Stimulated activated CD4-positive, alpha-beta T cell treated with anti-CD3 and anti-CD28 coated beads, Interleukin-1b, Interleukin-23, amount 100 ng/mL, for 24 hours (primary cell): ENCODE measurements at places on chromosomes 1 and 21.

DNA sequence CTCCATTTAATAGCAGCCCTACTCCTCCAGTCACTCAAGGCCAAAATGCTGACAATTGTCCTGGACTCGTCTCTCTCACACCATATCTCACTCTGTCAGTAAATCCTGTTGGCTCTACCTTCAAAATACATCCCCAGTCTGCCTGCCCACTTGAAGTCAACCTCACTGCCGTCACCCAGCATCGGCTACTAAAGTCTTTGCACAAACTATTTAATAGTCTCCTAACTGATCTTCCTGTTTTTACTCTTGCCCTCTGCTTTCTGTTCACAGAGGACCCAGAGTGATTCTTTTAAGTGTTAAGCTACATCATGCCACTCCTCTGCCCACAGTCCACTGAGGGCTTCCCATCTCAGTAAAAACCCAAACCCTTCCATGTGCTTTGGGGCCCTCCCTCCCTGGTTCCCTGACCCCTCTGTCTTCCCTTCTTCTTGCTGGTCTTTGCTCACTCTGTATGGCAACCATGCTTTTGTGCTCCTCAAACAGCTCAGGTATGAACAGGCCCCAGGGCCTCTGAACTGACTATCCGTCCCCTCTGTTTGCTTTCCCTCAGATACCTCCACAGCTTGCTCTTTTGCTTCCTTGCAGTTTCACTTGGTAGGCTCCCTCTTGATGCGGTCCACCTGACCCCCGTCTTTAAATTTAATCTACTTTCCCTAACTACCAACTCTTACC lies 19.0 kb downstream of the RNASEL start:
- DNase-seq: no peak

- peak; percentile 27 for DNase-seq
Measured at GRCh38 chr1:85307987-85308832, 31.8 kb upstream of the BCL10 start.

DNA sequence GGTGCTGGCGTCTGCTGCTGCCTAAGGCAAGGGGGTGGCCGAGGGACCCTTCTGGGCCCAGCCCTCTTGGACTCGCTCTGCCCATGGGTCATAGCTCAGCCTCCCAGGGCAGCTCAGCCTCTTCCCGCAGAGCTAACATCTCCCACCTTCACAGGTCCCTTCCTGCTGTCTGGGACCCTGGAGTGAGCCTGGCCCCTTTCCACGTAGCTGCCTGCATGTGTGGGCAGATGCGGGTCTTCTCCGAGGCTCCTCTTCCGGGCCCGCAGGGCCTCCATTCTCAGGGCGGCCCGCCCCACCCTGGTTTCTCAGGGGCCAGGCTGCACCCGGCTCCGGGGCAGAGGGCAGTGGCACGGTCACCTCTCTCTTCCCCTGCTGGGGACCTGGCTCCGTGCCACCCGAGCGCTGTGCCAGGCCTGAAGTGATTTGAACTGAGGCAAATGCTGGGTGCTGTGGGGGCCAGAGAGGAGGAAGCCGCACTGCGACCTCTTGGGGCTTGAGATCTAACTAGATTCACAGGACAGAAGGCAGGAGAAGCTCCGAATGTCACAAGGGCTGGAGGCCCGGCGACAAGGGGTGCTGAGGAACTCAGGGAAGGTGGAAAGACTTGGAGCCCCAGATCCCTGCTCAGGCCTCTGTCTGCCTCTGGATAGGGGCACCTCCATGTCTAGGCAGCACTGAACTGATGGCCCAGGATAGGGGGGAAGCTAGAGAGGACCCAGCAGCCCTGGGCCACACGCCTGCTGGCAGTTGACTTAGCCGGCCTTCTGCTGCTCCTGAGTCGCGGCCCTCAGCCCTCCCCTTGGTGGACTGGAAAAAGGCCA lies 40.7 kb downstream of the COQ8A start:
- no peak for DNase-seq

DNA sequence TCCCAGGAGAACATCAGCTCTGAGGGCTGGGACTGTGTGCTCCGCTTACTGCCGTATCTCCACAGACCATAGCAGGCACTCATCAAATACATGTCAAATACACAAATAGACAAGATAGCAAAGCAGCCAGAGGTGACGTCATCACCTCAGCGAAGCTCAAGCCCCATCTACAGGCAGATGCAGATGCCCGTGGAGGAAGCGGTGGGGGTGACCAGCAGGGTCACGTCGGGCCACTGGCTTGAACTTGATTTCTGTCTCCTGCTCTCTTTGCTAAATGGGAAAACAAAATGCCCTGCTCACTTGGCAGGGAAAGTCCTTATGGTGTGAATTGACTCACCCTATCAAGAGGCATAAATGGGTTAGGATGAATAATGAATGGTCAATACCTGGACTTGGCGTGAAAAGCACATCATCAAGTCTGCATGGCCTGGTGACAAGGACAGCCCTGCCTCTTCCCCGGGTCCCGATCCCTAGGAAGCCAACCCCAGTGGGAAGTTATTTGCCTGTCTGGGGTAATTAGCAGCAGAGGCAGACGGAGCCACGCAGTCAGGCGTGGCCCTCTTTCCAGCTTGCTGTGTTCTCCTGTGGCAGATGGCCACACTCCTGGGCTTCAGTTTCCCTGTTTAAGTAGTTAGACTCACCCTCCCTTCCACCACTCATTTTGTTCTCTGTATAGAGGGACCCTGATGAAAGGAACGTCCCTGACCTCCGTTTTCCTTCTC lies 536.0 kb downstream of the NPHP4 start:
- DNase-seq: no peak

GRCh38 chr1:184524248-184524647 lies 137.4 kb downstream of the C1orf21 start:
- DNase-seq: no peak

GRCh38 chr21:44027607-44028286 lies 15.6 kb downstream of the TRAPPC10 start:
- DNase-seq: no peak

DNA sequence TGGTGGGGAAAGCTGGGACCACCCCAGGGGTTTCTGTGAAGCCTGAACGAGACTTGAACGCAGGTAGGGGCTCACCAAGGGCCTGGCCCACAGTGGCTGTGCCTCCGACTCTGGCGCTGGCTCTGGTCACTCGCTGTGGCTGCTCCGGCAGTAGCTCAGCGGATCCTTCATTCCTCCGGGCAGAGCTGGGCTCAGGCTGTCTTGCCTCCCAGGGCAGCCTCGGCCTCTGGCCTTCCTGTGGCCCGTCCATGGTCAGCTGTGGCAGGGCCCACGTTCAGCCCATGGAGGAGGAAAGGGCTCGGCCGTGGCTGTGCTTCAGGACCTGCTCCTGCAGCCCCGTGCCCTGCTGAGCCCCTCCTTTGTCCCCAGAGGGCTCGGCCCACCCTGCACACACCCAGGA lies 162.9 kb upstream of the C1orf174 start:
- no peak for DNase-seq

DNA sequence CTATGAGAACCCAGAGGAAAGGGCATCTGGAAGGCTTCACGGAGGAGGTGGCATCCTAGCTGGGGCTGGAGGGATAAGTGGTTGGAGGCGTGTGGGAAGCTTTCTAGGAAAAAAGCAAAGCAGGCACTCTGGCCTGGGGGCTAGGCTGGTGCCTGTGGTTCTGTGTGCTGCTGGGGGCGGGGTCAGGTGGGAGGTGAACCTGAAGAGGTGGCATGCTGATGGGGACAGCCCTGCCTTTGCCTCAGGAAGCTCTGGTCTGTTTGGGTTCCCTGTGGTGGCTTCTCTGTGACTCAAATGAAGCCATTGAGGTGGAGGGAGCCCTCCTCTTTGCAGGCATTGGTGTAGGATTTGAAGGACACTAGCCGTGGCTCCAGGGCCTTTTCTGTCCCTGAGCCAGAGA lies 221.6 kb upstream of the POU3F1 start:
- no peak for DNase-seq

DNA sequence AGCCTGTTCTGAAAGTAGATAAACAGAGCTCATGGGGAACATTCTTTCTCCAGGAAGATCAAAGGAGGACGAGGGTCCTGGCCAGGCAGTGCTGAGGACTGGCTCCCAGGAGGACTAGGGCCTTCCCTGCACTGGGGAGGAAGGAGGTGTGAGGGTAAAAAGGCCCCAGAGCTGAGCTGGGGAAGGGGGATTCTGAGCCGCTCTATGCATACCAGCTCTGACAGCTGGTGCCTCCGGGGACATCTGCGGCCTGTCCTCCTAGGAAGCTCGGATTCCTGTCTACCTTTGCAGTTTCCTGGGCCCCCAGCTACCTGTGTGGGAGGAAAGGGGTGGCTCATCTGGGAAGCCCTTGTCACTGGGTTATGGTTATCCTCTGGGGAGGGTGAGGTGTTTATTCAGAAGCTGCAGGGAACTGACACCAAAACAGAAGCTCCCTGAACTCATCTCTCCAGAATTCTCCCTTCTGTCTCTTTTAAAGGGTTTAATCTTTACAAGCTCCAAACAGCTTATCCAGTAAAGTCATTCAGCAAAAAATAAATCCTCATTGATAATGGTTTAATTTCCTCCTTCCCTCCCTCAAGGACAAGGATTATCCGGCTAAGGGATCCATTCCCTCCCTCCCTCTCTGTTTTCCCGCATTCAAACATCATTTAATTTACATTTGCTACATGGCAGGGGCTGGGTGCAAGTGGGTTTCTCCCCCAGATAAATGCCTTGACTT lies 31.0 kb downstream of the NENF start:
- DNase-seq: no peak
